Activated CD8-positive, alpha-beta T cell treated with anti-CD3 and anti-CD28 coated beads for 36 hours (primary cell): ENCODE measurements at places on chromosomes 2 and 18.

GRCh38 chr18:45006934-45007333, 326.2 kb downstream of the SETBP1 start:
- H3K27me3 ChIP-seq, result no peaks in the 10 kb centered on the region
- no peak for DNase-seq
- no peak overlapping the region for H3K27ac ChIP-seq
- H3K36me3 ChIP-seq, result no peaks in the 10 kb centered on the region
- H3K4me1 ChIP-seq, result peaks cover 15% of the 10 kb centered on the region

DNA sequence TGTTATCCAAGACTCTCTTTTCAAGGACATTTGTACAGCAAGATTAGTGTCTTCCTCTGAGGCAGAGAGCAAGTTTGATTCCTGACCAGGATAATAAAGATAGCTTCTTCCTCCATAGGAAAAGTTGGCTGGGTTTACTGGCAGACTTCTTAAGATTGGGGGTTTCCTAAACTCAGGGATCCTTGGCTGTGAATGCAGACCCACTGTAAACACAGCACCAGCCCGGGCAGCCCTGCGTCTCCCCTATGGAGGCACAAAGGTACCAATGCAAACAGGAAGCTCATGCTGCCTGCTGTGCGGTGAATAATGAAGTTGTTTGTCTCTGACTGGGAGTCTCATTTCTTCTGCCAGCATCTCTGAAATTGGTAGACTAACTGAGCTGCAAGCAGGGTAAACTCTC, 96.2 kb upstream of the ARHGAP28 start:
- no peaks in the 10 kb centered on the region for H3K36me3 ChIP-seq
- H3K4me1 ChIP-seq, result no peaks in the 10 kb centered on the region
- DNase-seq, result no peak
- H3K27ac ChIP-seq, result no peak overlapping the region
- no peaks in the 10 kb centered on the region for H3K27me3 ChIP-seq

- peaks cover 17% of the 10 kb centered on the region for H3K27me3 ChIP-seq
- no peak for DNase-seq
- no peaks in the 10 kb centered on the region for H3K36me3 ChIP-seq
- H3K4me1 ChIP-seq, result no peaks in the 10 kb centered on the region
Measured at GRCh38 chr18:58928386-58928785, 63.7 kb downstream of the ZNF532 start.

DNA sequence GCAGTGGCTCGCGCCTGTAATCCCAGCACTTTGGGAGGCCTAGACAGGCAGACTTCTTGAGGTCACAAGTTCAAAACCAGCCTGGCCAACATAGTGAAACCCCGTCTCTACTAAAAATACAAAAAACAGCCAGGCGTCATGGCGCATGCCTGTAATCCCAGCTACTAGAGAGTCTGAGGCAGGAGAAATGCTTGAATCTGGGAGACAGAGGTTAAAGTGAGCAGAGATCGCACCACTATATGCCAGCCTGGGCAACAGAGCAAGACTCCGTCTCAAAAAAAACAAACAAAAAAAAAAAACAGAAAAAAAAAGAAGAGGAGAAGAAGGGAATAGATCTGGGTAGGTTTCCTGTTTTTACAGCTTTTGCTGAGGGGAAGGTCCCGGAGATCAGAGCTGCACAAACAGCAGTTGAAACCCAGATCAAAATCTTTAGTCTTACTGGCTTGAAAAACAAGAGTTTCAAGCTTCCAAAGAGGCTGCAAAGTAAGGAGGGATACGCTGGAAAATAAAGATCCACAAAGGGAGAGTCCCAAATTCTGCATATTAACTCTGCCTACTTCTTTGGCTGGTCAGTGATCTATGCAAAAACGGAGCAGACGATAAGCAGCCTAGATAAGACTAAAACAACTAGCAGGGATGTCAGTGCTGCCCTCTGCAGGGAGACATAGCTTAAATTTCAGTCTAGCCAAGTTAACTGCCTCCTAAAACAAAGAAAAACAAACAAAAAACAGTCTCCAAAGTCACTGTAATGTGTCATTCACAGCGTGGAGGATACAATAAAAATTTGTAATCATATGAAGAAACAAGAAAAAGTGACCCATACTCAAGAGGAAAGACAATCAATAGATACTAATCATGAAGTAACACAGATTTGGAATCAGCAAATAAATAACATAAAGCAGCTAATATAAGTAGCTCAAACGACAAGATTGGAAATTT, 74.1 kb downstream of the TLK1 start:
- H3K36me3 ChIP-seq, result peaks cover 5% of the 10 kb centered on the region
- peak overlapping the region; percentile 61 for H3K4me3 ChIP-seq
- peak; percentile 73 for DNase-seq
- peak overlapping the region; percentile 79 for H3K27ac ChIP-seq
- no peaks in the 10 kb centered on the region for H3K27me3 ChIP-seq

DNA sequence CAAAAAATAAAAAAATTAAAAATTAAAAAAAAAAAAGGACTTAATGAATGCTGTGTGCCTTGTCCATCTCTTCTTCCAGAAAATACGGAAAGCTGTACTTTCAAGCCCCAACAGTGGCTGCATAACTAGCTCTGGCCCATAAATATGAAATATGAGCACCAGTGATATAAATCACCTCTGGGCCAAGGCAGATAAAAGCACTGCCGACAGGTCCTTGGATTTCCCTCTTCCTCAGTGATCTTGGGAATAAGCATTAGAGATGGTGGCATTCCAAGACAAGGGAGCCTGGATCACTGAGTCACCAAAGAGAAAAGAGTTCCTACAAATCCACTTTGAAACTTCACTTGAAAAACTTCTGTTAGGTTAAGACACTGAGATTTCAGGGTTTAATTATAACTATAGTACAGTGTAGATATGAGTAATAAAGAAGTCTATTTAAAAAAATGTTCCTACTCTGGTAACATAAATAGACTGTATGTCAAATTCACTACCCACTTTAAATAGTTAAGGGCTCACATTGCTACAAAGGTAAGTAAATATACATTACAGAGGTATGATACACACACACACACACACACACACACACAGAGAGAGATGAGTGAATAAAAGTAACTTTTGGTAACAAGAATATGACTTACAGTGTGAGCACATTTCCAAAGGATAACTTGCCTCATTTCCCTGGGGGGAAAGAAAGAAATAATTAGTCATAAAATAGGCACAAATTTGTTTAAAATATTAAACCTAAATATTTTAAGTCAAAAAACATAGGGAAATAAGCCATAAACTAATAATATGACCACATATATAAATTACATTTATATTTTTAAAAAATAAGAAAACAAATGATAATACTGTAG, 35.6 kb downstream of the PPP3R1 start:
- H3K27ac ChIP-seq, result peak overlapping the region; percentile 63
- H3K36me3 ChIP-seq, result peaks cover 47% of the 10 kb centered on the region
- peaks cover 80% of the 10 kb centered on the region for H3K4me1 ChIP-seq
- H3K4me3 ChIP-seq, result no peak overlapping the region
- no peaks in the 10 kb centered on the region for H3K27me3 ChIP-seq

GRCh38 chr2:207231106-207231865, 65.5 kb upstream of the KLF7 start:
- H3K27me3 ChIP-seq, result peaks cover 3% of the 10 kb centered on the region
- peaks cover 39% of the 10 kb centered on the region for H3K4me1 ChIP-seq
- H3K36me3 ChIP-seq, result no peaks in the 10 kb centered on the region
- H3K27ac ChIP-seq, result peak overlapping the region; percentile 26

DNA sequence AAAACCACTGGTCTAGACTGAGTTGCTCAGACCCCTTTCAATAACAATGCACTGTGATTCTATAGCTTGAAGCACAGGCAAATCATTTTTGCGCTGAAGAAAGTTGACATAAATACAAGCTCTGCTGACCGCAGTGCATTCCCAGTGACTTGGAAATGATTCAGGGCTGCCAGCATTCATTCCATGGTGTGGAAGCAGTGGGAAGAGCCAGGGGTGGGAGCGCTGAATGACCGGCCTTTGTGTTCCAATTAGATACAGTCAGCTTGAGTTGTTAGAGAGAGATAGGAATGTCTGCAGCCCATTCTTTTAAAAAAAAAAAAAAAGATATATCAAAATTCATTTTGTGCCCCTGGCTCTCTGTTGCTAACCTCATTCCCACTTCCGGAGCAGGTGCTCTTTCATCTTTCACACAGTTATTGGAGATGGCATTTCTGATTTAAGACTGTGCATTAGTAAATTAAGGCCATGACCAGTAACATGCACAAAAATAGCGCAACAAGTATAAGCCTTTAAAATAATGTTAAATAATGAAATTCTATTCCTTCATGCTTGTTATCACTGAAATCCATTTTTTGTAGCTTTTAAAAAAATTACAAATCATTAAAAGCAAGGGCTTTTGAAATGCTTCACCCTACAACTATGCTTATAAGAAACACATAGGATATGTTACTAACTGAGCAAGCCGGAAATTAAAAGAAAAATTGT, 59.4 kb upstream of the CTLA4 start:
- H3K27me3 ChIP-seq, result no peaks in the 10 kb centered on the region
- peaks cover 92% of the 10 kb centered on the region for H3K4me1 ChIP-seq
- DNase-seq, result no peak
- H3K4me3 ChIP-seq, result no peak overlapping the region
- H3K27ac ChIP-seq, result no peak overlapping the region

GRCh38 chr2:43267381-43267780, 41.0 kb upstream of the ZFP36L2 start:
- peaks cover 9% of the 10 kb centered on the region for H3K36me3 ChIP-seq
- no peak for DNase-seq
- no peak overlapping the region for H3K27ac ChIP-seq
- H3K4me3 ChIP-seq, result no peak overlapping the region
- H3K27me3 ChIP-seq, result no peaks in the 10 kb centered on the region
- peaks cover 9% of the 10 kb centered on the region for H3K4me1 ChIP-seq

- no peak for DNase-seq
- no peaks in the 10 kb centered on the region for H3K4me1 ChIP-seq
- peaks cover 12% of the 10 kb centered on the region for H3K27me3 ChIP-seq
- H3K4me3 ChIP-seq, result no peak overlapping the region
- no peak overlapping the region for H3K27ac ChIP-seq
- no peaks in the 10 kb centered on the region for H3K36me3 ChIP-seq
Measured at GRCh38 chr2:77086051-77086450, 436.1 kb downstream of the LRRTM4 start.

GRCh38 chr18:46067438-46068007, 4.5 kb downstream of the PSTPIP2 start:
- H3K4me1 ChIP-seq, result peaks cover 34% of the 10 kb centered on the region
- H3K27ac ChIP-seq, result no peak overlapping the region
- no peaks in the 10 kb centered on the region for H3K27me3 ChIP-seq

DNA sequence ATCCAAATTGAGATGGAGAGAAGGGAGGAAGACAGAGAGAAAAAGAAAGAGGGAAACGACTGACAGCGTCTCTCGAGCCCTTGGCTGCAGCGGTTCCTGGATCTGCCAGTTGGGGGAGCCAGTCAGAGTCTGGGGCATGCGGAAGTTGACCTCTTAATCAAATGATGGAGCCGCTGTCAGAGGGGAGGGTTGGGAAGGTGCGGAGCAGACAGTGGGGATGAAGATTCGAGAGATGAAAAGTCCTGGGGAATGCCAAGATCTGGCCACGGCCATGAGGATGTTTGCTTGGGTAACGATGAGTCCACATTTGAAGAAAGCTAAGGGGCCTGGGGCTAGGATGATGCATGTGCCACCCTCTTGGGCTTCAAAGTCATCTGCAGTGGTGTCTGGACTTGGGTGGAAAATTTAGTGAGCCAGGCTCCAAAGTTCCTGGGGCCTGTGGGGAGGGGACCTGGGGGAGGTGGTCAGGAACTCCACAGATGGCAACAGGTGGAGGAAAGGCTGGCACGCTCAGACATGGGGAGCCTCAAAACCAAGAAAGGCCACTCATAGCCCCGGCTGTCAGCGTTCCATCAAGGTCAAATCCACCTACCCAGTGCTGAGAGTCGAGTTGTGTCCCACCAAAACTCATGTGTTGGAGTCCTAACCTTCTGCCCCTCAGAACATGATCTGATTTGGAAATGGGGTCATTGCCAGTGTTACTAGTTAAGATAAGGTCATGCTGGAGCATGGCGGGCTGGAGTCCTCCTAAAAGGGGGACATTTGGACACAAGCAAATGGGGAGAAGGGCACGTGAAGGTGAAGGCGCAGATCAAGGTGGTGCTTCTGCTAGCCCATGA, 200.1 kb downstream of the NDUFA10 start:
- no peaks in the 10 kb centered on the region for H3K4me1 ChIP-seq
- no peak overlapping the region for H3K27ac ChIP-seq
- peaks cover 3% of the 10 kb centered on the region for H3K27me3 ChIP-seq
- no peak overlapping the region for H3K4me3 ChIP-seq

DNA sequence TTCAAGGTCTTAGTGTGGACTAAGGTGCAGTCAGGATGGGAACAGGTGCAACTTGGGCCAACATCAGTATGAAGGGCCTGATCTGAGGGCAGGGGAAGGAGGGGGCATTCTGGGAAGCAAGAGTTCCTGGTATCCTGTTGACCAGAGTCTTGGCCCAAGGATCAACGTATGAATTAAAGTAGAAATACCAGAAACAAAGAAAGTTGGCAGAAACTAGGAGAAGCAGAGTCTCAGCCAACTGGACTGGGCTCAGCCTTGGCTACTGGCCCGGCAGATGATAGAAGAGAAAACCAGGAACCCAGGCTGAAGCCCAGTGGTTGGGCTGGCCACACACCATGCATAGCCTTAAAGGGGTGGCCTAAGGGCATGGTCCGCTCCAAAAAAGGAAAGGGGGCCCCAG, 2.3 kb downstream of the CETN1 start:
- H3K27ac ChIP-seq, result no peak overlapping the region
- no peaks in the 10 kb centered on the region for H3K27me3 ChIP-seq
- no peaks in the 10 kb centered on the region for H3K36me3 ChIP-seq
- H3K4me3 ChIP-seq, result no peak overlapping the region
- no peaks in the 10 kb centered on the region for H3K4me1 ChIP-seq

GRCh38 chr2:157936406-157936805, 60.3 kb upstream of the ACVR1 start:
- H3K27me3 ChIP-seq, result no peaks in the 10 kb centered on the region
- H3K4me3 ChIP-seq, result no peak overlapping the region
- H3K4me1 ChIP-seq, result peaks cover 10% of the 10 kb centered on the region
- H3K27ac ChIP-seq, result no peak overlapping the region
- H3K36me3 ChIP-seq, result no peaks in the 10 kb centered on the region

GRCh38 chr18:45785134-45785533, 40.3 kb upstream of the SIGLEC15 start:
- peak; percentile 51 for DNase-seq
- H3K4me3 ChIP-seq, result no peak overlapping the region

DNA sequence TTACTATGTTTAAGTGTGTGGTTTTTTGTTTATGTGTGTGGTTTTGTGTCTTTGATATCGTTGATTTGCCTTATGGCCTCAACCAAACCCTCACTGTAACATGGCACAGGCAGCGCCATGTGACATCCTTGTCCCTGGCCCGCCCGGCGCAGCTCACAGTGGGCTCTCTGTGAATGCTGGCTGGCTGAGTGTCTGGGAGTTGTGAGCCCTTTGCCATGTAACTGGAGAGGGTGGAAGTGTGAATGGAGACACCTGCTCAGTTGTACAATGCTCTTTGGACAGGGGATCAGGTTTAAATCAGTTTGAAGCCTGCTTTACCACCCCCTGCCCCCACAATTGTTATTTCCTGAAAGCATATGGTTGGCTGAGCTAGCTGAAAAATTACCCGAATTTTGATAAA, 41.8 kb downstream of the TCF7L1 start:
- H3K4me1 ChIP-seq, result no peaks in the 10 kb centered on the region
- H3K4me3 ChIP-seq, result no peak overlapping the region
- no peaks in the 10 kb centered on the region for H3K36me3 ChIP-seq
- H3K27me3 ChIP-seq, result no peaks in the 10 kb centered on the region
